Camera-type eye (tissue), 1 donor: ENCODE measurements at places on chromosomes 3 and 15. TPM values are rescaled to one million over a fixed set of nuclear protein-coding genes. Genes with fewer than 3 reads are reported as not detected.

MEX3B gene
- total RNA-seq, result 22.9 TPM

IL20RB gene
- total RNA-seq, result 0.38 TPM

FEZF2 gene
- 14.3 TPM for total RNA-seq

LMLN gene
- total RNA-seq, result 10.5 TPM

ETV5 gene
- total RNA-seq, result 42.2 TPM

TMEM207 gene
- total RNA-seq, result not detected

SLCO2A1 gene
- 1.3 TPM for total RNA-seq

ZIC1 gene
- total RNA-seq, result 19.4 TPM

PLCH1 gene
- total RNA-seq, result 35.0 TPM

PRSS50 gene
- total RNA-seq, result 1.2 TPM

LYZL4 gene
- total RNA-seq, result not detected

ADAMTSL3 gene
- total RNA-seq, result 44.9 TPM

BTLA gene
- not detected for total RNA-seq

FSIP1 gene
- total RNA-seq, result 4.3 TPM

RASGRP1 gene
- 16.3 TPM for total RNA-seq

TRIM42 gene
- total RNA-seq, result not detected

C2CD4B gene
- 5.7 TPM for total RNA-seq

GNAT1 gene
- 66.7 TPM for total RNA-seq

ZDHHC19 gene
- total RNA-seq, result not detected

LRRIQ4 gene
- total RNA-seq, result 0.33 TPM

ARNT2 gene
- total RNA-seq, result 44.4 TPM

TTLL13 gene
- not detected for total RNA-seq

GOLGA6L4 gene
- 3.5 TPM for total RNA-seq

HSPBAP1 gene
- total RNA-seq, result 12.5 TPM

MST1 gene
- 12.4 TPM for total RNA-seq

GOLGA8K gene
- 0.60 TPM for total RNA-seq

OIP5 gene
- total RNA-seq, result 4.6 TPM

PSMD6 gene
- 75.5 TPM for total RNA-seq

POC1A gene
- total RNA-seq, result 3.1 TPM

IGDCC3 gene
- 5.4 TPM for total RNA-seq

LEKR1 gene
- total RNA-seq, result 4.5 TPM

ZNF80 gene
- not detected for total RNA-seq
